ENCODE measurements at places on chromosomes 5 and 9. TPM values are rescaled to one million over a fixed set of nuclear protein-coding genes. Genes with fewer than 3 reads are reported as not detected.
A peak's percentile ranks its signal among the peaks of the same experiment; 100 is the strongest.

GRCh38 chr9:136577941-136578625, 32.2 kb upstream of the NOTCH1 start:
- DNase-seq: peak; percentile 73

- no peak for DNase-seq
Observed at GRCh38 chr5:59001154-59001553, 418.3 kb downstream of the RAB3C start.

- no peak for DNase-seq
Observed at GRCh38 chr9:27496135-27496504, 28.0 kb upstream of the IFNK start.

GRCh38 chr5:87949676-87950631, 318.7 kb downstream of the TMEM161B start:
- DNase-seq: no peak

GRCh38 chr9:97703437-97704344, 6.6 kb upstream of the XPA start:
- peak; percentile 48 for DNase-seq

GRCh38 chr5:83921666-83922193, 201.1 kb upstream of the HAPLN1 start:
- no peak for DNase-seq

DNA sequence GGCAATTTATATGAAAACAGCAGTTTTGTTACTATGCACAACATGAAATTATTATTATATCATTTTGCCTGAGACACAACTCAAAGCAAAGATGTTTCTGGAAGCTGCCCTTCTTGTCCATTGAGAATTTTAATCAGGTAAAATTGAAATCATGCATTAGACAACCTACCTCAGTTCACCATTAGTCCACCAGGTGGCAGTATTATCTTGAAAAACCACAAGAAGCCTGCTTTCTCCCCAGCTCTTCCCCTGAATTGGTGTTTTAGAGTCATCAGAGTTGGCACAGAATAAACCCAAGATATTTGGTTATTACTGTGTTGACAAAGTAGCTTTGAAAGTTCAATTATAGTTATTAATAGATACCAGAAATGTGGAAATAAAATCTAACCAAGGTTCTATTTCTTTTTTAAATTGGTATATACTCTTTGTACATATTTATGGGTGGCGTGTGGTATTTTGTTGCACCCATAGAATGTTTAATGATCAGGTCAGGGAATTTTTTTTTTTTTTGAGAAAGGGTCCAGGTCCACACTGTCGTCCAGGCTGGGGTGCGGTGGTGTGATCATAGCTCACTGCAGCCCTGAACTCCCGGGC, 25.7 kb downstream of the UTP15 start:
- DNase-seq: peak; percentile 87

DNA sequence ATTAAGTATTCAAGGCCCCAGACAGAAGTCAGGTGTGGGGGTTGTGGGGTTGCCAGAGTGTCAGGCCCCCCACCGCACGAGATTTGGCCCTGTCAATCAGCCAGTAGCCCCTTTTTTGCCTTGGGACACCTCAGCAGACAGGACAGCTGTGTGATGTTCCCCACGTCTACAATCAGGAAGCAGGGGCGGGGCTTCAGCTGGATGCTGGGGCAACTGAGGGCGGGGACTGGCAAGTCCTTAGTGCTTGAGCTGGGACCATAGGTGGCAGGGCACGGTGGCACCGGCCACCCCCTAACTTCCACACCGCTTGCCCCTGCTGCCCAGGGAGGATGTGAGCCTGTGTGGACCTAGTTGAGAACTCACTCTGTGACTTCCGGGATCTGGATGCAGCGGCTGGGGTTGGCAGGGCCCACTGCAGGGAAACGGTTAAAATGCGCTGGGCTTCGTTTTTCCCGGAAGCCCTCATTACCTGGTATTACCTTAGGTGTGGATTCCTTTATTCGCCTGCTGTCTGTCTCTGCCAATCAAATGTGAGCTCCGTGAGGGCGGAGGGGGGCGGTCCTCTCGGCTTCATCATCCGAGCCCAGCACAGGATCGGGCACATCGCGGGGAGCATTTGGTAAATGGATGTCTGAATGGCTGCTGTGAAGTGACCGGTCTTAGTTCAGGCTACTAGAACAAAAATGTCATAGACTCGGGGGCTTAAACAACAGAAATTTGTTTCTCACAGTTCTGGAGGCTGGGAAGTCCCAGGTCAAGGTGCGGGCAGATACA, 7.5 kb upstream of the GTF3C5 start:
- peak; percentile 76 for DNase-seq

GRCh38 chr5:110768138-110768860, 29.5 kb downstream of the SLC25A46 start:
- DNase-seq: no peak

DNA sequence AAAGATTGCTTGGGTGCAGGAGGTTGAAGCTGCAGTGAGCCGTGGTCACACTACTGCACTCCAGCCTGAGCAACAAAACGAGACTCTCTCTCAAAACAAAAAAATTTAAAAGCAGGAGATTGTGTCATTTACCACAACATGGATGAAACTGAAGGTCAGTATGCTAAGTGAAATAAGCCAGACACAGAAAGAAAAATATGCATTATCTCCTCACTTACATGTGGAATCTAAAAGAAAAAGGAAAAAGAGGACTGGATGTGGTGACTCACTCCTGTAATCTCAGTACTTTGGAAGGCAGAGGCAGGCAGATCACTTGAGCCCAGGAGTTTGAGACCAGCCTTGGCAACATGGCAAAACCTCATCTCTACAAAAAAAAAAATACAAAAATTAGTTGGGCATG, 146.8 kb upstream of the DAPK1 start:
- DNase-seq: no peak

GRCh38 chr5:151950706-151951105, 26.1 kb upstream of the GLRA1 start:
- DNase-seq: no peak

GRCh38 chr5:173281910-173282309, 46.3 kb downstream of the STC2 start:
- peak; percentile 57 for DNase-seq

GRCh38 chr9:15299374-15299939, 7.6 kb downstream of the TTC39B start:
- DNase-seq: no peak

DNA sequence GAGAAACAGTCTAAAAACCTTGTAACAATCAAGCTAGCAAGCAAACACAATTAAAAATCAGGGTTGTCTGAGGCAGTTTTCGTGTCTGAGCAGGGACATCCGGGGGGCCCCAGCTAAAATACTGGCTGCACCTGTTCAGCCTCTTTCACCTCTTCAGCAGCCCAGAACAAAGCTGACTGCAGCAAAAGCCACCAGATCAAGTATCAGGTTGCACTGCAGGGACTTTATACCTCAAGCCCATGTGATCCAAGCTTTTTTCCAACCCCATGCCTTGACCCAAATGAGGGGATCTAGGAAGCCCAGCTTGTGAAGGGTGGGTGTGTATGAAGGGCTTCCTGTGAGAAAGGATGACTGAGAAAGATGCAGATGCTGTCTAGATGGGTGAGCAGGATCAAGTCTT, 133.4 kb downstream of the SEMA6A start:
- DNase-seq: peak; percentile 94

DNA sequence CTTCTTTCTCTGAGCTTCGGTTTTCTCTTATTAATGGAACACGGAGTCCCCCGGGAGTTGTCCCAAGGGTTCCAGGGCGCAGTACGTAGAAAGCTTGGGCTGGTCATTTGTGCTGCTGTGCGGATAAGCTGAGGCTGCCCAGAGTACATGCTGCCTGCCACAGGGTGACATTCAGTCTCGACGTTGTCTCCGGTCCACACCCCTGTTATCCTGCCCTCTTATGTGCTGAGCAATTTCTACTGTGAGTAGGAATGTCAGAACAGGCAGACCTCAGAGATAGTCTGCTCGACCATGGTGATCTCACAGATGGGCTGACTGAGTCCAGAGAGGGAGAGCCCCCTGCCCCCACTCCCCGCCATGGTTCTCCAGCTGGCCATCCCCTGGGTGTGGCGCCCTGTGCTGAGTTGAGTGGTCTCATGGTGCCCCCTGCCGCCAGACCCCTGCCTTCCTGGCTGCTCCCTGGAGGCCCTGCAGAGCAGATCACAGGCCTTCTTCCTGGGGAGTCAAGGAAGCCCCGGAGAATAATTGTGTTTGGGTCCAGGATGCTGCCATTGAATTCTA, 124.0 kb downstream of the RGS3 start:
- DNase-seq: peak; percentile 42

DNA sequence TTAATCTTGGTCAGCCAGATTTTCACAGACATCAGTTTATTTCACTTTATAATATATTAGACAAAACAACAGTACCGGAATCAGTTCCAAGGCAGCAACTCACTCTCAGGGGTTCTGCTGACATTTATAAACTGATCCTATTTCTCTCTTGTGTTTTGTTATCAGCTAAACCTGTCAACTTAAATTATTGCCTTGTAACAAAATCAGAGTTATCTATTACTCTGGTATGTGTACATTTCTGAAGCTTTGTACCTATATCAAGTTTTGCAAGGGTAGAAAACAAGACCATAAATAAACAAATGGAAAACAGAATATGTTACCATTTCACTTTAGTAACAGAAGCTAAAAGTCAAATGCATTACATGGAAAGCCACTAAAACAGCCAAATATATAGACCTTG, 122.1 kb downstream of the SIL1 start:
- no peak for DNase-seq

GRCh38 chr9:33133186-33133585, 34.0 kb downstream of the B4GALT1 start:
- no peak for DNase-seq

PCDHGB6 gene
- total RNA-seq: 2.6 TPM

LCN15 gene
- total RNA-seq: not detected

LHFPL2 gene
- 20.5 TPM for total RNA-seq

SLC2A8 gene
- total RNA-seq: 16.7 TPM
